Activated CD4-positive, alpha-beta T cell treated with anti-CD3 and anti-CD28 coated beads for 4 hours (primary cell): ENCODE measurements at places on chromosomes 4 and X.

- no peak for DNase-seq
Observed at GRCh38 chr4:22456291-22456690, 59.6 kb downstream of the ADGRA3 start.

GRCh38 chr4:61741327-61742096, 541.4 kb downstream of the ADGRL3 start:
- DNase-seq = no peak

DNA sequence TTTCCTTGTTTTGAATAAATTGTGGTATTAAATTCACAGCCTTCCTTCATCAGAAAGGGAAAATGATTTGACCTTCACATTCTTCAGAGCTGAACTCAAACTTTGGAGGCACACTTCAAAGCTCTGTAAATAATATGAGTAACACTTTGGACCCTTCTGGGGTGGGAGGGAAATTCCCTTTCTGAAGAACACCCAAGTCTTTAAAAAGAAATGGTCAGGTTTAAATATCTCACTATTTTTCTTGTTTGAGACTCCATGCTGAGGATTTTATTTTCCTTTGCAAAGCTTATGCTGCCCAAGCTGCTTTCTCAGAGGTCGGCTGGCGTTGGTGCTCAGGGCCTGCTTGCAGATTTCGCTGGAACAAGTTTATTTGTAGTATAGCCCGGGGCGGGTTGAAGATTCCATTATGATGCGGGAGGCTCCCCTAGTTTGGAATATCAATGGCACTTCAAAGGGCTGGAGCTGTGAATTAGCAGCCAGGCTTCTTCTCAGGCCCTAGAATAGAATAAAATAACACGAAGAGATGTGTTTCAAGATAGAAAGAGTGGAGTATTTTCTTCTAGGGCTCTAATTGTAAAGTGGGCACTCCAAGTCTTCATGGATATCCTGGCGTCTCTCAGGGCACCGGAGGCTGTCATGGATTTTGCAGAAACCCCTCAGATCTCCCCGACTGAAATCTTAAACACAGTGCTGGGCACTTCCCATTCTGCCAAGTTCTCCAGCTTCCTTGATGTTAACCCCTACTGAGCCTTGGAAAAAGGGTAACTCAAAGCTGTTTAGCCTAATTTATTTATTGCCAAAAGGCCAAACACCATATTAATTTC, 315.6 kb downstream of the GPAT3 start:
- no peak for DNase-seq

- no peak for DNase-seq
Observed at GRCh38 chrX:118503260-118504041, 7.8 kb downstream of the DOCK11 start.

GRCh38 chr4:38943343-38943742, 75.7 kb downstream of the FAM114A1 start:
- DNase-seq = no peak

GRCh38 chr4:102196221-102196620, 149.1 kb downstream of the SLC39A8 start:
- DNase-seq = no peak

DNA sequence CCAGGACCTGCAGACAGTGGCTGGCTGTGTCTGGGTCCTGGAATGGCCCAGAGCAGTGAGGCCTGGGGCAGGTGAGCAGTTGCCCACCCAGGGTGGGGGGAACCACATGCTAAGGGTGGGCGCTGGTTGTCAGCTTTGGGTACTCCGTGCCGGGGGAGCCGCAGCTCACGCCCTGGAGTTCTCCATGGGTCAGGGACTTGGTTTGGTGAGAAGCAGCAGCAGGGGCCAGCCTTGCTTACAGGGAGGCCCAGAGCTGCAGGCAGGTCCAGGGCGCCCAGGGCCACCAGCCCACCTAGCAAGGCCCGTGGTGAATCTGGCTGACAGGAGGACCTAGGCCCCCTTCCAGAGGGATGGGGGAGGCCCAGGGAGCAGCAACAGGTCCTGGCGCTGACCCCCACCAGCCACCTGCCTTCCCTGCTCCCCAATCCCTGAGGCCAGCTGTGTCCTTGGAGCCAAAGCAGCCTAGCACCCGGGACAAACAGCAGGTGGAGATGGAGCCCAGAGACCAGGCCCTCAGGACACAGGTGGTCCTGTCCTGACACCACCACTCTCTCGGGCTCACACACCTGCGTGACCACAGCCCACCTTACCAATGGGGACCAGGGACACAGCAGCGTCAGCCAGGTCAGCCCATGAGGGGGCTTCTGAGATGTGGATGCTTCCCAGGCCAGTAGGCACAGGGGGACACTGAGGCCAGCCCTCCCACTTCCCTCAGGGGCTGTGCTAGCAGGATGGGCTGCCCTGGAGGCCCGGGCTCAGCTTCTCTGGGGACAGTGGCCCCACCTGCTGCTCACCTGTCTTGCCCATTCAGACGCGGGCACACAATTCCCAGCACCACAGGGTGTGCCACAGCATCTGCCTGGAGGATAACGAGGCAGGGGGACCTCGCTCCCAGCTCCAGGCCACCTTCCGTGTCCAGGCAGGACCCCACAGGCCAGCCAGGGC, 3.5 kb downstream of the MXD4 start:
- no peak for DNase-seq

DNA sequence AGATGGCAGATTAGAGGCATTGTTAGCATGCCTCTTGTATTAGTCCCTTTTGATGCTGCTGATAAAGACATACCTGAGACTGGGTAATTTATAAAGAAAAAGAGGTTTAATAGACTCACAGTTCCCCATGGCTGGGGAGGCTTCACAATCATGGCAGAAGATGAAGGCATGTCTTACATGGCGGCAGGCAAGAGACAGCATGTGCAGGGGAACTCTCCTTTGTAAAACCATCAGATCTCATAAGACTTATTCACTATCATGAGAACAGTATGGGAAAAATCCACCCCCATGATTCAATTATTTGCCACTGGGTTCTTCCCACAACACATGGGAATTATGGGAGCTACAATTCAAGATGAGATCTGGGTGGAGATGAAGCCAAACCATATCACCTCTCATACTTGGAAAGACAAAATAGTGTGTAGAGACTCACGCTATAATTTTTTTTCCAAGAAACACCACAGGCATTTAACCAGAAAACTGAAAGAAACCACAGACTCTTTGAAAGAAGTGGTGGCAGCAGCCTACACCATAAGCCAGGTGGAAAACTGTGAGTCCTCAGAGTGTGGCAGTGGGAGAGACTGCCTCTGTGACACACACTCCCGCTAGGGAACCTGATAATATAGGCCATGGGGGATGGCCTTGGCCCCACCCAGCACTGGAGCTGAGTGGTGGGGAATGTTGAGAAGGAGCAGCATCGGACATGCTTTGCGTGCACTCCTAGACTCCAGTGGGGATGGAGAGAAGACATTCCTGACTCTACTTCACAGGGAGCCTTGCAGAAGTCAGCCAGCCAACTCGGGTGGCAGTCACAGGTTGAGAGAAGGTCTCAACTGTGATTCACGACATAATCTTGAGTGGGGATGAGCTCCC, 51.5 kb downstream of the SLC2A9 start:
- no peak for DNase-seq

DNA sequence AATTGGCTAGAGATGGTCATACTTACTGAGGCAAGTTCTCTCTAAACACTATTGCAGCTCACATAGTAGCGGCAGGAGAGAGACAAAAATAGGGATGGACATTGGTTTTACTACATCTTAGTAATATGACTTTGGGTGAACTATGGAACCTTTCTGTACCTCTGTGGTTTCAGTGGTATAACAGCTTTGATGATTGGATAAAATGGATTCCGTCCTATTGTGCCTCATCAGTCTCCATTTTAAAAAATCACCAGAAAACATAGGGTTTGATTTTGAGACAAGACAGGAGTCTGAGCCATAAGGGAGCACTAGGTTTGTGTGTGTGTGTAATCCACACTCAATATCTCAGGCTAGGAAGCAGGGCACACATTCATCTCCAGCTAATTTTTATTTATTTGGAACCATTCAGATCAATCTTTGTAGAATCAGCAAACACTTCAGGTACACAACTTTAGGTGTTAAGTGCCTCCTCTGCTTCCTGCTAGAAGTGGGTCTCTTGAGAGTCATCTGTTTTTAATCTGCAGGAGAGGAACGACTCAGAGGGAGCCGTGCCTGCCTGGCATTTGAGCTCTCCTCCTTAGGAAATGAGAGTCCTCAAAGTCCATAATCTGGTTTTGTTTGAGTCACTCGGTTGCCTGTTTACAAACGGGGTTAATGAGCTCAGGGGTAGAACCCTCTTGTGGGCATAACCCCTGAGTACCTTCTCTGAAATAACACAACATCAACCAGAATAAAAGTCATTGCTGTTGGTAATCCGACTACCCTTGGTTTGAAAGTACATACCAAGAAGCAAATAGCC, 238.5 kb upstream of the BOD1L1 start:
- no peak for DNase-seq

DNA sequence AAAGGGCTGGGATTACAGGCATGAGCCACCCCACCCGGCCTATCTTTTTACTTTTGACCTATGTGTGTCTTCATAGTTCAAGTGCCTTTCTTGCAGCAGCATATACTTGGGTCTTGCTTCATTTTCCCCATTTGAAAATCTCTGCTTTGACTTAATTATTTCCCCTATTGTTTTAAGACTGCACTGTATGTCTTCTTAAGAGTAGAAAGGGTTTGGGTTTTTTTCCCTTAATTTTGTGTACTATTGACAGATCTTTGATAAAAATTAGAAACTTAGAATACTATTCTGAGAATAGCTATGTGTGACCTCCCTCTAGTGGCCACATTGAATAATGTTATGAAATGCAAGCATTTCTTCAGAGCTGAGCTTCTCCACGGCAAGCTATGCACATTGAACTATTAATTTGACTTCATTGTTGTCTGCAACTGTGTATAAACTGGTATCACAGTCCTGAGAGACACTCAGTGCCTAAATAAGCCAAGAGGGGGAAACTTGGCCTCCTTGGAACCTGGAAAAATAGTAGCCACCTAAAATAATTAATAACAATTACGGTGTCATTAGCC, 8.7 kb upstream of the SLC25A4 start:
- DNase-seq = peak; percentile 12

DNA sequence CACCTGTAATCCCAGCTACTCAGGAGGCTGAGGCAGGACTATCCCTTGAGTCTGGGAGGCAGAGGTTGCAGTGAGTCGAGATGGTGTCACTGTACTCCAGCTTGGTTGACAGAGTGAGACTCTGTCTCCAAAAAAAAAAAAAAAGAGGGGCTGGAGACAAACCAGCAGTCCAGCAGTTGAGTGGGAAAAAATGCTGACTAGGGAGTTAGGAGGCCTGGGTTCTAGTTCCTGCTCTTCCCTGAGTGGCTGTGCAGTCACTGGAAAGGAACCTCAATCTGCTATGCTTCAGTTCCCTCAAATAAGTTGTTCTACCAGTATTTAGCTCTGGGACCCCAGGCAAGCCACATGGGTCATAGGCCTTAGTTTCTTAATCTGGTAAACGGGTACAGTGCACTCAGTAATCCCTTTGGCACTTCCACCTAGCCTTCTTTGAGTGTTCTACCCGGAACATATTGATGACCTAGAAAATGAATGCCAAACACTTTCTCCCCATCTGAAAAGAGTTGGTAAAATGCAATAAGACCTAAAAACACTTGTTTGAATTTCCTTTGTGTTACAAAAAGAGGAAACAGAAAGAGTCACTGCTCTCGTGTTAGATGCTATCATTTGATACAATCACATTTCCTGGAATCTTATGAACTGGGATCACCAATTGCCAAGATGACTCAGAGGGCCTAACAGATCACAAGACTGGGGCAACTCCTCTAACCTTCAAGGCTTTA, 99.3 kb upstream of the EGFL6 start:
- no peak for DNase-seq

- no peak for DNase-seq
Observed at GRCh38 chr4:82517043-82517442, 44.7 kb downstream of the TMEM150C start.

DNA sequence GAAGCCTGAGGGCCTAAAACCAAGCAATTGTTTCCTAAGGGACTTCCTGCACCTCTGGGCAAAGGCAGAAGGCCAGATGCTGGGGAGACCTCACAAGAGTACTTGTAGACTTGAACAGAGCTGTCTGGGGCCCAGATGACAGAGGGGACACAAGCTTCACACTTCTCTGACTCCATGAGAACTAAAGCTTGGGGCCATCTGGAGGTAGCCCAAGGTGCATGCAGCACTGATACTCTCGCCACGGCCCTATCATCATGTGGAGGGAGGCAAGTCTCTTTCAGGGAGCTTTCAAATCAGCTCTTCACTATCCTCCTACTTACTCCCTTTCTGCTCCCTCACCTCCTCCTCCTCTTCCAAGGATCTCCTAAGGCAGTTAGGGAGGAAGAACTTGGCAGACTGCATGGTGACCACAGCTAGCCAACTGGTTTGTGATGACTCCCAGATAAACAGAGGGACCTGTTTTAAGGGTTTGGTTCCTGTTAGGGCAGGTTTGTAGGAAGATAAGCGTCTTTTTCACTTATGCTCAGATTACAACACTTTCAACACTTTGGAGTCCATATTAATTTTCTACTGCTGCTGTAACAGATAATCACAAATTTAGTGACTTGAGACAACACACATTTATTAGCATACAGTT, 23.8 kb downstream of the MSL3 start:
- no peak for DNase-seq

DNA sequence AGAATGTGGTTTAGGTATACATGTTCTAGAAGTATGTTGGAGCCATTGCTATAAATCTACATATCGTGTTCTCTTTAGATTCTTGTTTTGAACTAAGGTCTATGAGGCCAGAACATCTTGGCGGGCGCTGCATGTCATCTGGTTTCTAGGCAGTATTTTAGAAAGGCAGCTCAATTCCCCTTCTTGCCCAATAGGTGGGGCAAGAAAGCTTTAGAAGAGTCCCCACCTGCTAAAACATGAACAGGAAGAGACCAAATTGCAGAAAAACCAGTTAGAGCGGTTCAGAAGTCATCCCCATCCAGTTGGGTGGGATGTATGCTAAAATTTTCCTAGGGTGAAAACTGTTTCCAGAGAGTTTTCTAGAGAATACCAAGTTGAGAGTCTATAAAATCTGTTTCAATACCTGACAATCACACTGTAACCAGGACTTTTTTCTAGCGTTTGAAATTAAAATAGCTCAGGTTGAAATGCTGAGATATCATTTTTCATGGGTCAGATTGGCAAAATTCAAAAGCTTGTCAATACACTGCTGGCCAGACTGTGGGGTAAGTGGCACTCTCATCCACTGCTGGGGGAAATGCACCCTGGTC, 17.5 kb upstream of the SH3KBP1 start:
- DNase-seq = no peak

DNA sequence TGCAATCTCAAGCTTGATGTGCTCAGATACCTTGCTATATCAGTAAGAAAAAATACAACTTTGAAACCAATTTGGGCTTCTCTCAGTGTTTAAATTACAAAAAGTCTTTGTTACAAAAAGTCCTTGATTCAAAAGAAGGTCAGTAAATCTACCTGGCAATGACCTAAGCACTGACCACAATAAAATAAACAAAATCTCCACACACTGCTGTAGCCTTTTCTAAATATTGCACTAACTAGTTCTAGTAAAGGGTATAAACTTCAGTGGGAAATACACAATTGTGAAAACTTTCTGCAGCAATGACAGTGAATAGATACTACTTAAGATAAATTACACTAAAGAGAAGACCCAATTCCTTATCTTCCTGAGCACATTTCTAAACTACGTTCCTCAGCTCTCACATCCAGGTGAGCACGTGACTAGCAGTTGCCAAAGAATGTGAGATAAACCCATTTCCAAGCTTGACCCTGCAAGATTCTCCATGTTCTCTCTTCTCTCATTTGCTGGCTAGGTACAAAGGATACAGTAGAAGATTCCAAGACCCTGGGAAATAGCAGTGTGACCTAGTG, 81.4 kb upstream of the GPR34 start:
- DNase-seq = no peak

GRCh38 chr4:71468116-71468710, 129.4 kb downstream of the SLC4A4 start:
- no peak for DNase-seq
